ENCODE measurements at places on chromosomes 7 and 10.

DNA sequence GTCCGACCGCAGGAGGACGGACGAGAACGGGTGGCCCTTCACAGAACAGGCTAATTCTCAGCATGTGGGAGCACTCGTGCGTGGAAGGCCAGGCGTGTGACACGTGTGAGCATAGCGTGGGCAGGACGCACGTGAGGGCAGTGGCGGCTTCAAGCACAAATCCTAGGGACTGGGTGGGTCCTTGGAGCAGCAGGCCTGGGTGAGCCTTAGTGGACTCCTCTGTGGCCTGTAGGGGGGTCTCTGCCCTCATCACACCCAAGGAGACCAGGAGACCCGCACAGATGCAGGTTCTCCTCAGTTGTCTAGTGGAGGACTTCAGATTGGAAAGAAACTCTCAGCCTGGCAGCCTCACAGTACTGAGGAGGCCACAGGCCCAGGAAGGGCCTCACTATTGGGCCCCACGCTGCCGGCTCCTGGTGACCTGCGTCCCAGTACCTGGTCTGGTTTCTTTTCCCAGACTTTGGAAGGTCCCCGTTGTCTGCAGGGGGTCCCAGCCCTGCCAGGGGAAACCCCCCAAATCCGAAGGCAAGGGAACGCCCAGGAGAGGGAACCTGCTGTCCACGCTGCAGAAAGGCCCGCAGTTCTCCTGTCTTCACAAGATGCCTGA lies 49.1 kb upstream of the FAM20C start:
- no peaks in the 10 kb centered on the region for H3K27me3 ChIP-seq
- no peaks in the 10 kb centered on the region for H3K36me3 ChIP-seq
- H3K4me3 ChIP-seq: no peak overlapping the region
- H3K4me1 ChIP-seq: peaks cover 14% of the 10 kb centered on the region
- no peak for DNase-seq

GRCh38 chr7:1829111-1829510 lies 159.0 kb downstream of the ELFN1 start:
- no peak for DNase-seq
- no peaks in the 10 kb centered on the region for H3K27me3 ChIP-seq
- H3K4me3 ChIP-seq: no peak overlapping the region
- H3K36me3 ChIP-seq: no peaks in the 10 kb centered on the region
- no peak overlapping the region for H3K27ac ChIP-seq

DNA sequence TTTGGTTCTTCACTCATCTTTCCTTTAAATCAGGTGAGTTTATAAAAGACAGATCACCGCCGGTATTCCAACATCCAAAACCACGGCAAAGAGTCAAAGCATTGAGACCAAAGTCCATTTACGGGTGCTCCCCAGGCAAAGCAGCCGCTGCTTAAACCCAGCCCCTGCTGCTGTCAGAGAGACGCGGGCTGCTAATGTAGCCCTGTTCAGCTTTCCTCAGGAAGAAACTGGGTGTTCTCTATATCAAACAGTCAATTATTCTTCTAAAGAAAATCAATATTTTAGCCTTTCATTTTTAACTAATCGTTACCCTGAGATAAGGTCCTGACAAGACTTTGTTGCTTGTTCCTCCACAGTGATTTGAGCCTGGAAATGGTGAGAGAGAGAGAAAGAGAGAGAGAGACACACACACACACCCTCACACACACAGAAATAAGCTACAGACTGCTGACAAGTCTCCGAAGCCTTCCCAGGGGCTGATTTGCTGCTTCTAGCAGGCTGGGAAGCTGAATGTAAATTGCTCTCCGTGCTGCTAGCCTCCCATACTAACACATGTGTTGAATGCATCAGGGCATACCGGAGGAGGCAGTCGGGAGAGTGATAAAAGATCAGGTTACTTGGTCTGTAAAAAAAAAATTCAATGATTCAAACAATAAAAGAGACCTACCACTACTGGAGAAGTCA lies 183.0 kb upstream of the ANK3 start:
- peak overlapping the region; percentile 37 for H3K4me3 ChIP-seq
- H3K36me3 ChIP-seq: no peaks in the 10 kb centered on the region
- peaks cover 2% of the 10 kb centered on the region for H3K4me1 ChIP-seq
- peak; percentile 68 for DNase-seq
- H3K27ac ChIP-seq: peak overlapping the region; percentile 34

DNA sequence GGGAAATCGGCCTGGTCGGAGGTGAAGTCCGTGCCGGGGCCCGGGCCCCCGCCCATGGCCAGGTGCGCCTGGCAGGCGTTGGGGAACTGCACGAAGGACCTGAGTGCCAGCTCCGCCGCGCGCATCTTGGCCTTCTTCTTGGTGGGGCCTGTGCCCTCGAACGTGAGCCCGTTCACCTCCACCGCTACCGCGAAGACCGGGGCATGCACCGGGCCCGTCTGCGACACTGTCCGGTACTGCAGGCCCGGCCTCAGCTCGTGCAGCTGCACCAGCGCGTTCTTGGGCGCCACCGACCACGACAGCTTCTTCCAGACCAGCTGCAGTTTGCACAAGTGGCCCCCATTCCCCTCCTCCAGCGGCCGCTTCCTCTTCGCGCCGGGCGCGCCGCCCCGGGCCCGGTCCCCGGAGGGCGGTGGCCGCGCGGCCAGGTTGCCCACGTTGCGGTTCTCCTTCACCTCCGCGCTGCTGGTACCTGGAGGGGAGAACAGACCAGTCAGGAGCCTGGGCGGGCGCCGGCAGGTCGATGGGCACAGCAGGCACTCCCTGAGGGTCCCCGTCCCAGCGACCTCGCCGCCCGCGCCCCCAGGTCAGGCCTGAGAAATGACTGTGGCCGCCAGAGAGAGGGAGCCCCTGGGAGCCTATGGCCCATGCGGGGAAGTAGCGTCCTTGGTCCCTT lies 307.4 kb downstream of the WDR37 start:
- no peaks in the 10 kb centered on the region for H3K27me3 ChIP-seq
- no peaks in the 10 kb centered on the region for H3K4me1 ChIP-seq
- H3K27ac ChIP-seq: no peak overlapping the region
- H3K36me3 ChIP-seq: no peaks in the 10 kb centered on the region
- DNase-seq: peak; percentile 67

DNA sequence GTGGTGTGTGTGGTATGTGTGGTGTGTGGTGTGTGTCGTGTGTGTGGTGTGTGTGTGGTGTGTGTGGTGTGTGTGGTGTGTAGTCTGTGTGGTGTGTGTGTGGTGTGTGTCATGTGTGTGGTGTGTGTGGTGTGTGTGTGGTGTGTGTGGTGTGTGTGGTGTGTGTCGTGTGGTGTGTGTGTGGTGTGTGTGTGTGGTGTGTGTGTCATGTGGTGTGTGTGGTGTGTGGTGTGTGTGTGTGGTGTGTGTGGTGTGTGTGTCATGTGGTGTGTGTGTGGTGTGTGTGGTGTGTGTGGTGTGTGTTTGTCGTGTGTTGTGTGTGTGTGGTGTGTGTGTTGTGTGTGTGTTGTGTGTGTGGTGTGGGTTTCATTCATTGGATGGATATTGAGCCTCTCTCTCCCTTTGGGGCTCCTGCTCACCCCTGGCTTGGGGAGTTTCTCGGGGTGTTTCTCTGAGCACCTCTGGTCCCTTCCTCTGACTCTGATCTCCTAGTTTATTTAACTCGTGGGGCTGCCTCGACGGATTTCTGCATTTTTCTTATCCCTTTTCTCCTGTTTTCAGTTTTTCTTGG lies 145.8 kb downstream of the DNAJB6 start:
- DNase-seq: no peak
- H3K27me3 ChIP-seq: no peaks in the 10 kb centered on the region
- no peaks in the 10 kb centered on the region for H3K4me1 ChIP-seq
- H3K27ac ChIP-seq: no peak overlapping the region
- H3K4me3 ChIP-seq: no peak overlapping the region
- no peaks in the 10 kb centered on the region for H3K36me3 ChIP-seq

DNA sequence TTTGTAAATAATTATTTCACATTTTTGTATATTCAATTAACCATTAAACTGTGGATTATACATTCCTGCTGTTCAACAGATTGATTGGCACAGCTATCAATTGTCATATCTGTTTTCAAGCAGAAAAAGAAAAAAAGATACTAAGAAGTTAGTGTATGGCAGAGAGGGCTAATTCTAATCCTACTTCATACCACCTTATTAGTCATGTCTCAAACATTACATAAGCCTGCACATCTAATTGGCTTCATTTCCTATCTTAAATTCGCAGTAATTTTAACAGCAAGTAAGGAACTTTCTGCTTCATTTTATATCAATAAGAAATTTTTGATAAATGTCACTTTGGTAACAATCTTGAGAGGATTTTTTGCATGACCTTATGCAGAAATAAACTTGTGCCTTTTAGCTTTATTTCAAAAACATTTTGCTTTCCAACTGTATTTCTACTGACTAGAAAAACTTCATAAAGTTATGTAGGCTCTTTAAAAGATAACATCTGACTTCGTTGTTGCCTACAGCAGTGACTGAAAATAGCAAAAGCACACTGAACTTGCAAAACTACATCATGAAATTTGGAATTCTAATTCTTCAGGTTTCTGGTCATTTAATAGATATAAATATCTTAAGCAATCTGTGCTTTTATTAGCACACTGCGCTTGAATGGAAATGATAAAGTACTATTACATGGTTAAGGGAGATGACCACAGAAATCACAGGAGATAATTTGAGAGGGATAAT lies 111.5 kb downstream of the SEMA3C start:
- DNase-seq: no peak
- H3K4me1 ChIP-seq: no peaks in the 10 kb centered on the region
- H3K4me3 ChIP-seq: no peak overlapping the region
- H3K27ac ChIP-seq: no peak overlapping the region

- no peak overlapping the region for H3K27ac ChIP-seq
- no peaks in the 10 kb centered on the region for H3K27me3 ChIP-seq
- peak; percentile 66 for DNase-seq
- H3K36me3 ChIP-seq: no peaks in the 10 kb centered on the region
Observed at GRCh38 chr7:128829391-128830166, 627 bp upstream of the FLNC start.

DNA sequence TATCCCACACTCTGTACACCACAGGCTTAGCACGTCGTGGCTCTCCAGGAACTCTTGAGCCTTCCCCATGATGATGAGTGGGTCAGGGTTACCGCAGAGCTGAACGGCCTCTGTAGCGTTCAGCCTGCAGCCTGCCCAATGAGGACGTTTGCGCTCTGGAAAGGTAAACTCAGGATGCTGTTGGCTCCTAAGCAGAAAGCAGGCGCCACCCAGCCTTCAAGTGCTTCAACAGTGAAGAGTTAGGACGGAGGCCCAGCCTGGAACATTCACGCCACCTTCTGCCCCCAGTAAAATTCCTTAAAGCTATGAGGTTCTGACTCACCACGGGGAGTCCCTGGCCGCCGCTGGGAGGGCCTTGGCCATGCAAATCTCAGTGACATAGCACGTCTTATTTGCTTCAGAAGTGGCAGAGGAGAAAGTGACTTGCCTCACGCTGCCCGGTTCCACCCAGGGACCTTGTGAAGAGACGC lies 161.5 kb upstream of the SH2B2 start:
- H3K36me3 ChIP-seq: peaks cover 6% of the 10 kb centered on the region
- peaks cover 4% of the 10 kb centered on the region for H3K4me1 ChIP-seq
- H3K27me3 ChIP-seq: no peaks in the 10 kb centered on the region
- no peak overlapping the region for H3K27ac ChIP-seq
